ENCODE measurements at places on chromosomes 16 and 17.

- DNase-seq = no peak
Measured at GRCh38 chr16:56286809-56287208, 95.5 kb downstream of the GNAO1 start.

DNA sequence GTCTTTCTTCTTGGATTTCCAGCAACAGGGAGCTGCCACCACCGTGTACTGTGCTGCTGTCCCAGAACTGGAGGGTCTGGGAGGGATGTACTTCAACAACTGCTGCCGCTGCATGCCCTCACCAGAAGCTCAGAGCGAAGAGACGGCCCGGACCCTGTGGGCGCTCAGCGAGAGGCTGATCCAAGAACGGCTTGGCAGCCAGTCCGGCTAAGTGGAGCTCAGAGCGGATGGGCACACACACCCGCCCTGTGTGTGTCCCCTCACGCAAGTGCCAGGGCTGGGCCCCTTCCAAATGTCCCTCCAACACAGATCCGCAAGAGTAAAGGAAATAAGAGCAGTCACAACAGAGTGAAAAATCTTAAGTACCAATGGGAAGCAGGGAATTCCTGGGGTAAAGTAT is 389.0 kb downstream of the MAF start:
- DNase-seq = no peak

DNA sequence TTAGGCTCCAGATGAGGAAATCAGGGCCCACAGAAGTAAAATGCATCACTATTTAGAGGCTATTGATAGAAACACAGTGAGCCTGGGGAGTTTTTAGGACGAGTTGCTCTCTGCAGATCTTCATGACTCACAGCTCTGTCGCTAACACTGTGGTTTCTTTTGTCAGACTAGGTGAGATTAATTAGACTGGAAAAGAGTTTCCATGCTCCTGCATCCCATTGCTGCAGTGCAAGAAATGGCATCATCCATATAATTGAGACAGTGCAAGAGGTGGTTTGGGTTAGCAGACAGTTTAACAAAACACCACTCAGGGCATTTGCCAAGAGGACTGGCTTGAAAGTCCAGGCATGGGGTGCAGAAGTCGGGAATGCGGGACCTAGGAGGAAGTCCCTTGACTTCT is 198.8 kb upstream of the CACNG5 start:
- DNase-seq = no peak

- DNase-seq = no peak
Measured at GRCh38 chr16:62638324-62638911, 602.2 kb upstream of the CDH8 start.

DNA sequence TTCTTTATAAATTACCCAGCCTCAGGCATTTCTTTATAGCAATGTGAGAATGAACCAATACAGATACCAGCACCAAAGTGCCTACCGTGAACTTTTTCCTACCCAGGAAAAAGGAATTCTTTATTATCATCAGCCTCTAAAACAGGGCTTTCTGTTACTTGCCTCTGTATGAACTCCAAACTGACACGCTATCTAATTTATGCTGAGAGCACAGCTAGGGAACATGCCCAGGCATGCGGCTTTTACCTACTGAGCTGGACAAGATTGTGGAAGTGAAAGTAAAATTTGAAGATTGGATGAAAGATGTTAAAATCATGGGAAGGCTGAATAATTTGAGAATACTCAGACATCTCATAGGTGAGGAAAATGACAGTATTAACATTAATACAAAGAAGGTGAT is 24.4 kb upstream of the ADCY9 start:
- no peak for DNase-seq

DNA sequence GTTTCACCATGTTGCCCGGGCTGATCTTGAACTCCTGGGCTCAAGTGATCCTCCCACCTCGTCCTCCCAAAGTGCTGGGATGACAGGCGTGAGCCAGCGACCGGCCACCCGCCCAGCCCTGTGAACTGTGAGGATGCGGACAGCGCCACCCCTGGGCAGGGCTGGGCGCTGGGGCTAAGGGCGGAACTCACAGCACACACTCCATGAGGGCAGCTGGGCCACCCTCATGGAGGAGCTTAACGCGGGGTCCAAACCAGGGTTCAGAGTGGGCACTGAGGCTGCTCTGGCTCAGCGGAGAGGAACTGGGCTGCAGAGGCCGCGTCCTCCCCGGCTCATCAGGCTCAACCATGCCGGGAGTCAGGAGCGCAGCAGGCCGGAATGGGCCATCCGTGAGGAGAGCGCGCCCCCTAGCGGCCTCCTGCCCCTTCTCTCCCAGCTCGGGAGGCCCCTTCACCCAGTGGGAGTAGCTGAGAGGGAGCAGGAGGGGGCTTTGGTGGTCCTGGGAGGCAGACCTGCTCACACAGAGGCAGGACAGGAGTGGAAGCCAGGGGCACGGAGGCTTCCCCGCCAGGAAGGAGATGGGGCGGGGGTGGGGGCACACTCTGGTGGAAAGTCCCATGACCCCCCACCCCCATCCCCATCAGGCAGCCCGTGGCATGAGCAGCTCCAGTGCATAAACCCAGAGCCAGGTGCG is 13.8 kb downstream of the CORO7 start:
- no peak for DNase-seq

GRCh38 chr17:10183931-10184930 is 14.2 kb downstream of the GAS7 start:
- DNase-seq = no peak

GRCh38 chr17:76427501-76428231 is 25.3 kb downstream of the UBE2O start:
- no peak for DNase-seq

- no peak for DNase-seq
Measured at GRCh38 chr16:57386381-57386951, 14.2 kb downstream of the CX3CL1 start.

DNA sequence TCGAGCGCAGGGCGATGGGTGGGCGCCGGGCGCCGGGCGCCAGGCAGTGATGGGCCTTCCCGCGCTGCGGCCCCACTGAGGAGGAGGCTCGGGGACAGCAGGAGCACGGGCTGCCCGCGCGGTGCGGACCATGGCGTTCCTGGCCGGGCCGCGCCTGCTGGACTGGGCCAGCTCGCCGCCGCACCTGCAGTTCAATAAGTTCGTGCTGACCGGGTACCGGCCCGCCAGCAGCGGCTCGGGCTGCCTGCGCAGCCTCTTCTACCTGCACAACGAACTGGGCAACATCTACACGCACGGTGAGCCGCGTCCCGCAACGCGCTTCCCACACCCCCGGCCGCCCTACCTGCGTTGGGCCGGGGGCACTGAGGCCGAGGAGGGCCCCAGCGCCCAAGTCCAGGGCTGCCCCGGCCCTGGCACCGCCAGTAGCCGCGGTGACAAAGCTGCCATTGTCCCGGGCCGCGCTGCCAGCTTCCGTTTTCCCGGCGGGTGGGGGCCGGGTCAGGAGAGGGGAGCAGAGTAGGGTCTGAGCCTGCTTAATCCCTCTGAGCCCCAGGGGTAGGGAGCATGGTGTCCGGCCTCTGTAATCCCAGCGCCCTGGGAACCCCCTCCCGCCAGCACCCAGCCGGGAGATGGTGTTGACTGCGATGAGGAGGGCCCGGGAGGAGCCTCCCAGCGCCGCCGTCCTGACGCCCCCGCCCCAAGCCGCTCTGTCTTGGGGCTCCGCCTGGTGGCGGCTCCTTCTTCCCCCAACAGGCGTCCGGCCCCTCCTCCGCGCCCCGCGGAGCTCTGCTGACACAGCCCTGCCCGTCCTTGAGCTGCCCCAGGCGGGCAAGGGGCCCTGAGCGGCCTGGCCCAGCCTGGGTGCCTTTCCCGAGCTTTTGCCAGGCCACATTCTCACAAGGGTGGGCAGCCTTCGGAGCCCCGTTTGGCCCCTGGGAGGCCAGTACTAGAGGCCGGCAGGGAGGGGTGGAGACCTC is 685 bp downstream of the PAQR4 start:
- DNase-seq = peak; percentile 23

DNA sequence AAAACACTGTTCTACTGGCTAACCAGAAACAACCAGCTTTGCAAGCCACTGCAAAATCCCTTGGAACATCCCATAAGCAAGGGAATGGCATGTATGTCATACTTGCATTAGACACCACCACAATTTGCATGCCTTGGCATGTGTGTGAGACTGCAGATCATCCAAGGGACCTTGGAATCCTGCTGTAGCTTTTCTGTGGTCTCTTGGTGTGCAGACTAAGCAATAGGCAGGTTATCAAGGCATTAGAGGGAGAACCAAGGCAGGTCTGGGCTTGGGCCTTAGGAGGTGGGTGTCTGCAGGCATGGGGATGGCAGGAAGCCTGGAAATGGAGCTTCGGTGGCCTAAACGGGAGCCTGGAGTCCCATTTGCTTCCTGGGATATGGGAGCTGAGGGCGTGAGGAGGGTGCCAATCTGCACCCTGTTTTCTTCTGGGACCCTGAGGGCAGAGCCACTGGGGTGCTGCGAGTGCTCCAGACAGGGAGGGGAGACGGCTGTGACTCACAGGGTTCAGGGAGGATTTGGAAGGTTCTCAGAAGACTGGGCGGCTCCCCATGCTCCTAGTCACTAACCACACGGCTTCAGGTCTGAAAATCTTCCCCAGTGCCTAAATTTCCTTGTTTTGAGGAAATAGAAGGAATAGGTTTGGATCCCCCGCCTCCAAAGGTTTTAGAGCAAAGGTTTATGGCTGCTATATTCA is 36.6 kb downstream of the FAM20A start:
- DNase-seq = no peak

GRCh38 chr16:29025218-29025617 is 40.4 kb downstream of the LAT start:
- no peak for DNase-seq

GRCh38 chr16:2511128-2511800 is 2.5 kb upstream of the ATP6V0C start:
- DNase-seq = no peak

- no peak for DNase-seq
Measured at GRCh38 chr17:12492450-12492849, 173.2 kb upstream of the MYOCD start.

GRCh38 chr17:4405038-4405669 is 28.6 kb upstream of the SPNS3 start:
- no peak for DNase-seq

- DNase-seq = no peak
Measured at GRCh38 chr16:56282451-56282850, 91.2 kb downstream of the GNAO1 start.

- no peak for DNase-seq
Measured at GRCh38 chr16:85615014-85615851, 2.1 kb downstream of the GSE1 start.

- no peak for DNase-seq
Measured at GRCh38 chr17:9968008-9968407, 62.9 kb upstream of the RCVRN start.

GRCh38 chr17:39979016-39979670 is 1.5 kb upstream of the PSMD3 start:
- no peak for DNase-seq

- peak; percentile 10 for DNase-seq
Measured at GRCh38 chr16:75251280-75252048, at the start of gene BCAR1. Gene BCAR1, minus strand, starts transcription at chr16:75251624. Its CDS starts 142 bp downstream, at chr16:75251482.

DNA sequence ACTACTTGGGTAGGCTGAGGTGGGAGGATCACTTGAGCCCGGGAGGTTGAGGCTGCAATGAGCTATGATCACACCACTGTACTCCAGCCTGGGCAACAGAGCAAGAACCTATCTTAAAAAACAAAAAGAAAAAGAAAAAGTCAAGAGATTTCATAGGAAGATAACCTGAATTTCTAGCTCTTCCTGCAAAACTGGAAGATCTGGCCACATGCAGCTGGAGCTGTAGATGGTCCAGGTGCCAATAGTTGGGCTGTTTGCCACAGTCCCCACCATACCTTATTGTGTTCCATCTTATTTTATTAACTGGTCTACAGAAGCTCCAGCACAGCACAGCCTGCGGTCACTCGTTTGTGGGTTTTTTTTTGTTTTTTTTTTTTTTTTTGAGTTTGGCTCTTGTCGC is 15.0 kb downstream of the ATP2A1 start:
- no peak for DNase-seq

- DNase-seq = no peak
Measured at GRCh38 chr16:50161950-50162349, 8.8 kb downstream of the TENT4B start.

DNA sequence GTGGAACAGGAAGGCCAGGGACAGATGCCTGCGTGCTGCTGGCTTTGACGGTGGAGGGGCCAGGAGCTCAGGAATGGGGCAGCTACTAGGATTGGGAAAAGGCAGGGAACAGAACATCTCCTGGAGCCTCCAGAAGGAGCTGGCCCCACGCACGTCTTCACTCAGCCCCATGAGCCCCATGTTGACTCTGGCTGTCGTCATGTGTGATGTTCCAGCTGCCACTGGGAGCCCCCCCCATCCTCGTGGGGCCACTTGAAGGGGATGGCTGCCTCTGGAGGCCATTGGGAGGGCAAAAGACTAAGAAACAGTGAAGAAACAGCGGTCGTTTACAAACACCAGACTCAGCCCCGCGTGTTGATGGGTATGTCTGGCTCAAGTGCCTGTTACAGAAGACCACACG is 18.5 kb upstream of the APRT start:
- DNase-seq = no peak

GRCh38 chr17:78748730-78749317 is 33.2 kb downstream of the CYTH1 start:
- no peak for DNase-seq

DNA sequence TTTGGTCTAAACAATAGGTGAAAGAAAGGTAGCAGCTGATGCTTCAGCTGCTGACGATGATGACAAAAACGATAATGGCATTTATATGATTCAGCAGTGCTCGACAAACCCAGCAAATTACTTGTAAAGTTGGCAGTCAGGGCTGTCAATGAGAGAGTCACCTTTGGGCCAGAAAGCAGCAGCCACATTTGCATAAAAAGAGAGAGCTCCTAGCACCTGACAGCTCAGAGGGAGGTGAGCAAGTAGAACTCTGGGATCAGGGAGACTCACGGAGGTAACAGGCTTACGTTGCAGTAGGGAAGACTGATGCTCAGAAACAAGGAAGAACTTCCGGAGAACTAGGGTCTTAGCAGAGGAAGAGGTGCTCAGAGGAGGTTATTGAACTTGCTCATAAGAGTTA is 291.9 kb upstream of the ZFHX3 start:
- no peak for DNase-seq

DNA sequence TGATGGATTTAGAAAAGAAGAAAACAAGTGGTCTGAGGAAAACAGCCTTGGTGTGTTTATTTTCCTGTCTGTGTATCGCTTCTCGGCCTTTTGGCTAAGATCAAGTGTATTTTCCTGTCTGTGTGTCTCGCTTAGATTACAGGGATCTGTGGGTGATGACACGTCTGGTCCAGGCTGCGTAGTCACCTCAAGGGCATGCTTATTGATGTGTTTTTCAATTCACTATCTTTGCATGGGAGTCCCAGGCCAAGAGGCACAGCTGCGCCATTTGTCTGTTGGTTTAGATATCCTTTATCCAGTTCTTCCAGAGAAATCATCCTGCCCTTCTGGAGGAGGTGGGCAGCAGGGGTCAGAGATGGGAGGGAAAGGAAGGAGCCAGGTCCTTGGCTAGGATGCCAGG is 47.1 kb upstream of the STH start:
- DNase-seq = no peak

GRCh38 chr16:15141586-15141985 is 47.5 kb upstream of the RRN3 start:
- no peak for DNase-seq

DNA sequence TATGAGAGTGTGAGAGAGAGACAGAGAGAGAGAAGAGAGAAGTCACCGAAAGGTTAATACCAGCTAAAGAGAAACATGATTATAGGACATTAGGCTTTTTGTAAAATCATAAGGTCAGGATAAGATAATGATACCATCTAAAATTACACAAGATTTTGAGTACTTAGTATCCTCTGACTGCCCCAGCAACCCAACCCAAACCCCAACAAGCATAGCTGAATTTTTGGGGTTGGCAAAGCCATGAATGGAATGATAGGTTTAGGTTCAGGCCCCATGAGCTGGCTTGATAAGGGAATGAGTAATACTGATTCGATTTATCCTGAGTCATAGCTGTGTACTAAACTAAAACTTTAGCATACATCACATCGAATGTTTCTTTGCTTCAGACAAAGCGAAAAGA is 259.5 kb downstream of the IRX3 start:
- DNase-seq = no peak
